ENCODE measurements at places on chromosomes 6 and 20. TPM values are rescaled to one million over a fixed set of nuclear protein-coding genes. Genes with fewer than 3 reads are reported as not detected.

TSHZ2 gene
- 0.89 TPM for total RNA-seq

SAYSD1 gene
- total RNA-seq: 24.3 TPM

DEFB116 gene
- total RNA-seq: not detected

LAMP5 gene
- not detected for total RNA-seq

PRSS35 gene
- 0.31 TPM for total RNA-seq
